Prostate gland (tissue), 2 donors: ENCODE measurements at places on chromosomes 7 and 10.

- no peak for DNase-seq
These were observed 189.5 kb downstream of the DNAJB6 start for GRCh38 chr7:157526005-157526912.

- DNase-seq, result no peak
These were observed 39.7 kb downstream of the AGAP3 start for GRCh38 chr7:151125846-151126481.

GRCh38 chr7:133936074-133936473 lies 191.1 kb upstream of the LRGUK start:
- no peak for DNase-seq

GRCh38 chr7:117041007-117041406 lies 87.7 kb downstream of the ST7 start:
- no peak for DNase-seq

DNA sequence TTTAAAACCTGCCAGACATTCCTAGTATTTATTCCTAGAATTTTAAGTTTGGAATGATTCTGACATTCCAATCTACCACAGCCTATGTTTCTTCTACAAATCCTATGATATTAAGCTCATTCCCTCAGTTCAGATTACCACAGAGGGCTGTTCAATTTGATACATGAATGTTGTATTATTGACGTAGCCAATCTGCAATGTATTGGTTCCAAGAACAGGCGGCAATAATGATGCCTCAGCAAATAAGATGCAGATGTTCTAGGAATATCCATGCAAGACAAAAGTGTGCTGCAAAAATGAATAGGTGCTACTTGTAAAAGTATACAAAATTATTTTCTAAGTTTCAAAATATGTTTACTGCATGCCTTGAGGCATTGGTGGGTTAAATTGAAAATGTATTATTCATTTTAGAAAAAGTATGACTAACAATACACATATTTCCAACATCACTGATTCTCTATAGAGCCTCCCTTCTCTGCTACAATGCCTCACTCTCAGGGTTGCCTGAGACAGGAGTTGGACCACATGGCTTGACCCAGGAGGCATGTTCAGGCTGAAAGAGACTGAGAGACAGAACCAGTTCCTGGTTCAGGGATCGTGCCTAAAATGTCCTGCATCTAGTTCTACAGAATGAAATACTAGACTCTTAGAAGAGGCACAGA lies 94.1 kb upstream of the CREB5 start:
- DNase-seq, result no peak

GRCh38 chr10:27345455-27345920 lies 104.9 kb upstream of the ACBD5 start:
- no peak for DNase-seq

DNA sequence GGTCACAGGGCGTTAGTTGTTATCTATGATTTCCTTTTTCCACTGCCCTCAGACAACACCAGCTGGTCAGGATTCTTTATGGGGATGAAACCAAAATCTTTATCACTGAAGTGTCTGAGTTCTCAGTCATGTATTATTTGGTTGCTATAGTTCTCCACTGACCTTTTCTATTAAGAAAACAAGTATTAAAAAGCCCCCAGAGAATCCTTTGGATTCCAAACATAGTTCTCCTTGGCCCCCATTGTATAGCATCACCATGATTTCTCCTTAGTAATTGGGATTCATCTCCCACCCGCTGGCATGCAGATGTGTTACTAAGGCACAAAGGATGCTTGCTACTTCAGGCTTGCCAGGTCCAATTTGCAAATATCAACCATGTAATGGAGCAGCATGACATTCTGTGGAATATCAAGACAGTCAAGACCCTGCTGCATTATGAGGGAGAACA lies 94.3 kb downstream of the IQUB start:
- DNase-seq, result no peak

- no peak for DNase-seq
These were observed 162.4 kb upstream of the LAMB4 start for GRCh38 chr7:108292541-108292940.

DNA sequence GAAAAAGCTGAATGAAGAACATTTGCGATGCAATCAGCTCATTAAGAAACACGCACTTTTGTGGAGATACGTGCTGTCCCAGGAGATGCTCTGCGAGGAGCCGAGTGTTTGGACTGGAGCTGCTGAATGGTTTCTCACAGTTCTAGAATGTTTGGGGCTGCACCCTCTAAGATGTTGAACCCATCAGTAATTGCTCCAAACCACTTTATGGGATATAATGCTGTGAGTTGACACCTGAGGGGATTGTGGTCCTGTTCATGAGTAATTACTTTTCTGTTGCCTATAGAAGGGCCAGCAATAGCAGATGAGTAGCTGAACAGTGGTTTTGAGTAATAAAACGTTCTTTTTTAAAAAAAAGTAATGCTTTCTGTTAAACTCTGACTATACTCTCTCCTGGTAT lies 63.1 kb downstream of the IKZF1 start:
- no peak for DNase-seq

- no peak for DNase-seq
These were observed 56.8 kb downstream of the DENND11 start for GRCh38 chr7:141645188-141645587.

DNA sequence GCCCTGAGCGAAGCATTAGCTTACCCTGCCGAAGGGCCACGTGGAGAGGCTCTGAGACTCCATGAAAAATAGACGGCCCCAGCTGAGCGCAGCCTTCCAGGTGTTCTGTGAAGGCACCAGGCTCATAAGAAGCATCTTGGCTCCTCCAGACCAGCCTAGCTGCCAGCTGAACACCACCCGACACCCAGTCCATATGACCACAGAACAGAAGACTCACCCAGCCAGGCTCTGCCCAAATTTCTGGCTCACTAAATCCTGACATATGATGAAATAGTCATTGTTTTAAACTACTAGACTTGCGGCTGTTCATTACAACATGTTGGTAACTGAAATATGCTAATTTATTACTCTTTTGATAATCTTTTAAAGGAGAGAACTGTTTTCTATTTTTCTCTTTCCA lies 99.5 kb upstream of the ABI1 start:
- DNase-seq, result no peak

DNA sequence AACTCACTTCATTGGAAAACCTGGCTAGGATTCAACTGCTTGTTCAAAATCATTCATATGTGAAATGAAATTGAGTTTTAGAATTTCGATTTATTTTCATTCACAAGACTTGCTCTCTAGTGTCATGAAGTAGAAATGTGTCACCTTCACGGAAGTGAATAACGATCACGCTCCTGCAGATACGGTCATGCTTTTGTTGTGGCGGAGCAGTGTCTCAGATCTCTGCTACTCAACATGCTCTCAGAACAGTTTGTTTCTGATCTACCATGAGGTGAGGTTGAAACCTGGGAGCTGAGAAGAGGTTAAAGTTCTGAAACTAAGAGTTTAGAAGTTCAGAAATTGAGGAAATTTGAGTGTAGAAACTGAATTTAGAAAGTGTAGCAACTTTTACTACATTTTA lies 13.8 kb upstream of the PITRM1 start:
- no peak for DNase-seq

- no peak for DNase-seq
These were observed 266.7 kb upstream of the CHRM2 start for GRCh38 chr7:136601772-136602171.
